ENCODE measurements at places on chromosomes 16 and 17. TPM values are rescaled to one million over a fixed set of nuclear protein-coding genes. Genes with fewer than 3 reads are reported as not detected.

GRCh38 chr17:18267927-18268711 is 7.7 kb downstream of the MIEF2 start:
- H3K36me3 ChIP-seq, result peaks cover 17% of the 10 kb centered on the region
- peak overlapping the region; percentile 6 for H3K27ac ChIP-seq
- no peak overlapping the region for H3K4me3 ChIP-seq
- peaks cover 20% of the 10 kb centered on the region for H3K4me1 ChIP-seq
- H3K27me3 ChIP-seq, result no peaks in the 10 kb centered on the region

GRCh38 chr16:49352892-49353291 is 20.7 kb upstream of the C16orf78 start:
- no peak overlapping the region for H3K4me3 ChIP-seq
- H3K4me1 ChIP-seq, result no peaks in the 10 kb centered on the region
- no peaks in the 10 kb centered on the region for H3K27me3 ChIP-seq
- H3K36me3 ChIP-seq, result no peaks in the 10 kb centered on the region
- no peak for DNase-seq
- no peak overlapping the region for H3K27ac ChIP-seq

DNA sequence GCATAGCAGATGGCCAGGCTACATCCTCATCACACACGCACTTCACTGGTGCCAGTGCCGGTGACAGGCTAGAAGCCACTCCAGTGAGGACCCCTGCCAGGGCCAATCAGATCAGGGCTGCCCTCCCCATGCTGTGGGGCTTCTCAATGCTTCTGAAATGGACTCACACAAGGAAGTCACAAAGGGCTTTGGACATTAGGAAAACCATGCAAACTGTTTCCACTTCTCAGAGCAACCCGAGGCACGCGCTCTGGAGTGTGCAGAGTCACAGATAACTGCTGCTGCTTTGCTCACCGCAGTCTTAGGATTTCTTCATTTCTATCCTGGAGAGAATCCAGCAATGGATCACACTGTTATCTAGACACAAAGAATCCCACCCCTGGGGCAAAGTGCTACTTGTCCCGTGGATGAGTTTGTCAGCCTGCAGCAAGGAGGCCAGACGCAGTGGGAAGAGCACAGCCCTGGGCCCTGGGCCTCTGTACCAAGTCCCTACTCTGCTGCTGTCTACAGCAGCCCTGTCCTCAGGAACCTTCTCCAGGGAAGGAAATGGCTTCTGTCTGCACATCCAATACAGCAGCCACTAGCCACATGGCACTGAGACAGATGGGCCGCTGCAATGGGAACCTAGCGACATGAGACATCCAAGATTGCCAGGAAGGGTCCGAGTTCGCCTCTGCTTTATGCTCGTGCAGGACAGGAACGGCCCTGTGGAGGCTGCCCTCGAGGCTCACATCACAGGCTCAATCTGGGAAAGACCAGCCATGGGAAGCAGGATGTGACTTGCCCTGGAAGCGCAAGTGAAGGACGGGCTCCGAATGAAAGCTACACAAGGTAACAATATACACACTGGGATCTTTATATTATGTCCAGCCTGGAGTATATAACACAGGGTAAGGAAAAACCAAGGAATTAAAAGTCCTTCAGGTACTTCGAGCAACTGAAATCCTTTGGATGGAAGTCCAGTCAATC is 169.3 kb downstream of the ZFHX3 start:
- DNase-seq, result no peak
- no peaks in the 10 kb centered on the region for H3K36me3 ChIP-seq
- no peak overlapping the region for H3K4me3 ChIP-seq
- H3K27ac ChIP-seq, result no peak overlapping the region
- H3K4me1 ChIP-seq, result peaks cover 17% of the 10 kb centered on the region

Gene EPOP
- total RNA-seq, result 0.66 TPM

DNA sequence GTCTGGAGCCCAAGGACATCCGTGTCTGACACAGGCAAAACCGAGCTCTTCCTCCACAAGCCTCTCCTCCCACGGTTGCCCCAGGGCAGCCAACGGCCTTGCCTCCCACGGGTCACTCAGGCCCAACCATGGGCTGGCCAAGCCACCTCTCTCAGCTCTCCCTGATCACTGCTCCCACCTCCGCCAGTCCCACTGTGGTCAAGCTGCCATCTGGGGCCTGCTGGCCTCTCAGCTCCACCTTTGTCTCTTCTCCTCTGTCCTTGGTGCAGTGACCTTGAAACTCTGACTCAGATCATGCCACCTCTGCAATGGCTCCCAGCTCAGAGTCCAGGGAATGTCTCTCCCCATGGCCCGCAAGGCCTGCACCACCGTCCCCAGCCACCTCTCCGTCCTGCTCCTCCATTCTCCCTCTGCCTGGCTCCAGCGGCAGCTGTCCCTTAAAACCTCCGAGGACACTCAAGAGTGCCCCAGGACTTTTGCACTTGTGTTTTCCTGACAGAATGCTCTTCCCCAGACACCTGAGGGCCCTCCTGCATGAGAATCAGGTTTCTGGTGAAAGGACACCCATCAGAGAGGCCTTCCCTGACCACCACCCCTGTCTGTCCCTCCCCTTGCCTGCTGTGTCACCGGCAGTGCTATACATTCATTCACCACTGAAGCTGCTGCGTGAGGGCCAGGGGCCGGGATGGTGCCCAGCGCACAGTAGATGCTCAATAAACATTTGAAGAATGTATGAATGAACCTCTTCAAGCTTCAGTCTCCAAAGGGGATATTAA is 19.3 kb downstream of the PEMT start:
- H3K27me3 ChIP-seq, result no peaks in the 10 kb centered on the region
- no peak for DNase-seq
- H3K4me1 ChIP-seq, result no peaks in the 10 kb centered on the region
- peaks cover 3% of the 10 kb centered on the region for H3K36me3 ChIP-seq

DNA sequence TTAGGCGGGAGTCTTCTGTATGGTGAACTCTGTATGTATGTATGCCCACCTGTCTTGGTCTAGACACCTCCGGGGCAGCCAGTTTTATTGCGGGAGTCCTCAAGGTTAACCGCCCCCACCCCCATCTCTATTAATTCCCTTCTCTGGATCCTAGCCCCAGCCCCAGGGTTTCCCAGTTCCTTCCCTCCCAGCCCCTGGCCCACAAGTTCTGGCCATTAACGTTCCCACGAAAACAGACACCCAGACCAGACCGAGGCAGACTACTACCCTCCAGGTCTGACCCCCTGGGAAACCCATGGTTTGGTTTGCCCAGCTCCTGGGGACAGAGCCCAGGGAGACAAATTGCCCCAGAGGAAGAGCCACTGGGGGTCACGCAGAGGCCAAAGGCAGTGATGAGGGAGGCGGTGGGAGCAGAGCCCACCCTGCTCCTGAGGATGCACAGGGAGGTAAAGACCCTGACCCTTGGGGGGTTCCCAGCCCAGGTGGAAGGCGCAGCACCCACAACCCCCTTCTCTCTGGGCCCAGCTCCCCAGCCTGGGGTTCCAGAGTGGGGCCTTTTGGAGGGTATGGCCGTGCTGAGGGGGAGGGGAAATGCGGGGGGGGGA is 8.5 kb downstream of the TBKBP1 start:
- DNase-seq, result no peak
- peaks cover 5% of the 10 kb centered on the region for H3K36me3 ChIP-seq
- no peaks in the 10 kb centered on the region for H3K27me3 ChIP-seq
- peak overlapping the region; percentile 80 for H3K27ac ChIP-seq
- H3K4me1 ChIP-seq, result peaks cover 96% of the 10 kb centered on the region

- H3K4me3 ChIP-seq, result no peak overlapping the region
- no peaks in the 10 kb centered on the region for H3K27me3 ChIP-seq
- H3K36me3 ChIP-seq, result peaks cover 2% of the 10 kb centered on the region
- DNase-seq, result no peak
These were observed 17.6 kb downstream of the OMG start for GRCh38 chr17:31279401-31279800.

DNA sequence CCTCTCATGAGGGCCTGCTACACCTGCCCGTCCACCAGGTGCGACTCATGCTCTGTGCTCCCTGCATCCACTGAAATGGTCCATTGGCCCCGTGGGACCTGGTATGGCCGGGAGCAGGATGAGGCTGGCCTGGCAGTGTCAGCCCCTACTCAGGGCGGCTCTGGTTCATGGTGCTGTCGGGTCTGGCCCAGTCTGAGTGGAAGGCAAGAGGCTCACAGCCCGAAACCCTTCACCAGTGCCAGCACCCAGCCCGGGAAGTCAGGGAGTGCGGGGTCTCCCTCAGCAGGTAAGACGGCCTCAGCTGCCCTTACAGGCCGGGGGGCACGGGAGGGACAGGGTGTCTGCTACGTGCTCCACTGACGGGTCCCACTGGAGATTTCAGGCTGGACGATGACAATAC is 40.5 kb upstream of the RASD1 start:
- DNase-seq, result no peak
- H3K27me3 ChIP-seq, result no peaks in the 10 kb centered on the region
- no peak overlapping the region for H3K4me3 ChIP-seq
- H3K27ac ChIP-seq, result no peak overlapping the region
- H3K36me3 ChIP-seq, result no peaks in the 10 kb centered on the region

Gene KRTAP9-8
- total RNA-seq, result not detected

Gene KCNH6
- not detected for total RNA-seq

- H3K27ac ChIP-seq, result peak within 1 kb of the TSS; percentile 65
- DNase-seq, result peak; percentile 80
- H3K4me1 ChIP-seq, result peaks cover 41% of the 10 kb centered on the region
- peak within 1 kb of the TSS; percentile 45 for H3K4me3 ChIP-seq
- H3K27me3 ChIP-seq, result no peaks in the 10 kb centered on the region
These were observed at the start of gene NT5M for GRCh38 chr17:17303010-17303846. TSS of gene NT5M (plus strand) at chr17:17303373. CDS start at chr17:17303551, 178 bp downstream.

Gene CACNA1G
- not detected for total RNA-seq
